ENCODE measurements at places on chromosomes 7 and 10.
A peak's percentile ranks its signal among the peaks of the same experiment; 100 is the strongest.

GRCh38 chr7:115613836-115614235, 416.7 kb downstream of the TFEC start:
- DNase-seq: no peak

DNA sequence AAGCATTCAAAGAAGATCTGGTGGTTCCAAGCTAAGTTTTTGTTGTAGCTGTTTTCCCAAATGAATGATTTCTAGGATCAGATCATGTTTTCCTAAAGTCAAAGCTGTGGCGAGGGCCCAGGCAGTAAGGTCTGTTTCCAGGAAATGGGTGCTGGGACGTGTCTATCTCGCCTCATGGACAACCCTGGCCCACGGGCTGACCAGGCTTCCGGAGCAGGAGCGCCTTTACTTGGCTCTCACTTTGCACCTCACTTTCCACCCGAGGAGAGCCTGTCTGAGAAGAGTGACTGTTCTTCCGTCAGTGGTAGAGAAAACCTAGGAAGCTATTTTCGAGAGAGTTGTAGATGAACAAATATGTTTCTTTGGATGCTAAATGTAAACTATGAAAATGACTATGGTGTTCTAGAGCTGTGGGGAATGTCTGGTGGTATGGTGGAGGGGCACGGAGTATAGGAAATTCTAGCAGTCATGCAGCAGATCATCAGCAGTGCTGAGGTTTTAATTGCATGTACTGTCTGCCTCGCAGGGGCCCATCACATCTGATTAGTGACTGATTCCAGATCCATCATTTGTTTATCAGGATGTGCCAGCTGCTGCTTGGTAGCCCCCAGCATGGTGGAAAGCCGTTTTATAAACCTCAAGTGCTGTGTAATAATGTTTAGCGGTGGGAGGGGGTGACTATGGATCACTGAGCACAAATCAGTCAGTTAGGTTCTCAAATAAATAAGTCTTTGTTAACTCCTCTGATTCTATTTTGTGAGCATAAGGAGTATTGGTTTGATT, 66.6 kb downstream of the VWC2 start:
- DNase-seq: no peak

DNA sequence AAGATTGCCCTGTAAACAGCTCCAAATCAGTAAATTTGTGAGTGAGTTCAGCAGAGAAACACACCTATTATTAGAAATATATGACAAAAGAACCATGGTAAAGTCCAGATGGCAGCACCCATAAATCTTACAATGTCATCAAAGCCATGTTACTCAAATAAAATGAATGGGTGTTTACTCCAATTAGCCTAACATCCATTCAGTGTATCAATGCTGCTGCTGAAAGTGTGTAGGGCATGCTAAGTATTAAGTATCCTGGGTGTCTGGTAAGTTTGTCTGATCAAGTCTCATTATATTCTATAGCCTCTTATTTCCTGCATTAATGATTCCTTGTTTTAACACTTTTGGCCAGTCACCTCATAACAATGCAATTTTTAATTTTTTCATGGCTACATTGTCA, 185.5 kb upstream of the STEAP4 start:
- DNase-seq: no peak

DNA sequence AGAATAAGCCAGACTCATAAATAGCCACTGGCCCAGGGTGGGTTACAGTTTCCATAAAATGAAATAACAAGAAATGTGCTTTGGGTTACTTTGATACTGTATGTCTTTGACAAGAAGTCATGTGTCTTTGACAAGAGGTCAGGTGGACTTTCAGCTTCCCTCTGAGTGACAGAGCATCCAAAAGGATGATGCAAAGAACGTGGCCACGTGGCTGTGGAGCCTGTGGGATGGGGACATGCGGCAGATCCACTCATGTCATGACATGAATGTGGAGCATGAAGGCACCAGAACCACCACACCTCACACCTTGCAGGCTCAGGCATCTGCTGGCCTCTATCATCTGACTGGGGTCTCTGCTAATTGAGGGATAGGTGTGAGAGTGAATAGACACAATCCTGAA, 37.1 kb upstream of the CUX1 start:
- no peak for DNase-seq

GRCh38 chr10:23826421-23826820, 382.5 kb upstream of the KIAA1217 start:
- DNase-seq: no peak

GRCh38 chr10:95335933-95336699, 45.3 kb upstream of the PDLIM1 start:
- DNase-seq: no peak

DNA sequence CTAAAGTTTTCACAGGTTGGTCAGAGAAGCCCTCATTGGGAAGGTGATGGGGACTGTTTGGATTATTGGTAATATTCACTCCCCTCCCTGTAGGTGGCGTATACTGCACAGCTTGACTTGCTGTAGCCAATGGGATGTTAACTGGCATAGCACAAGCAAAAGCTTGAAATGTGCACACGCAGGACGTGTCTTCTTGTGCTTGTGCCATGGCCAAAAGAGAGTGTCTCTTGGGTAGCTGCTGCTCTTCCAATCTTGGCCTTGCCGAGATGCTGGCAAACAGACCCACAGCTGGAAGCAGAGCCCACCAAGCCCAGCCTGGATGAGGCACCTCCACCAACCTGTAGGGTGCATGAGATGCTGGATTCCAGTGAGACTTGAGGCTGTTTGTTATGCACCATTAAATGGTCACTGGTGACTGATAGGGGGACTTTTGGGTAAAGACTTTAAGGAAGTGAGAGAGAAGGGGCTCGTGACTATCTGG, 266.0 kb downstream of the GRID1 start:
- no peak for DNase-seq

- no peak for DNase-seq
Observed at GRCh38 chr7:45691155-45691656, 117.0 kb downstream of the ADCY1 start.

- no peak for DNase-seq
Observed at GRCh38 chr7:131212114-131212513, 115.6 kb upstream of the MKLN1 start.

DNA sequence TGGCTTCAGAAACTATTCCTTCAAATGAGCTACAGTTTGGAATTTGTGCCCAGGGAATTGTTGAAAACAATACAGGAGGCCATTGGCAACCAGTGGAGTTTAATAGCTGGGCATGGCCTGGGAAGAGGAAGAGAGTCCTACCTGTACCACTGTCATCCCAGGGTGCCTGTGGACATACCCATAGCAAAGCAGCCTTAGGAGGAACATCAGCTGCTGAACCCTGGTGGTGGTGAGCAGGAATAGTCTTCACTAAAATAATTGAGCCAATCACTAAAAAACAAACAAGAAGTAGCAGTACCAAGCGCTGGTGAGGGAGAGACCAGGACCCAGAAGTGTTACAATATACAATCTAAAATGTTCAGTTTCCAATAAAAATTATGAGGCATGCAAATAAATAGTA, 14.5 kb downstream of the IGFBP1 start:
- DNase-seq: no peak

DNA sequence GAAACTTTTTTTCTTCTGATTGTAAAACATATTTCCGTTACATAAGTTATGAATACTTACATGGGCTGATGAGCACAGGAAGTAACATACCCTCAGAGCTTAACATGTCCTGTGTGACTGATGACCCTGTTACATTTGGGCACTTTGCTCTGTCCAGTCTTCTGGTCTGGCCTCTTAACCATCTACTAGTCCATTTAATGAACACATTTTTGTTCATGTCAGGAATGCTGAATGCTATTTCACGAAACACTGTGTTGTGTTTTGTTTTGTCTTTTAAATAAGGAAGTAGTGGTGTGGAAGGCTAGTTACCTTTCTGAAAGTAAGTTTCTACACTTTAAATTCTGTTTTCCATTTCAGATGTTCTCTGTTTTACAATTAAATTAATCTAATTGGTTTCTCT, 77.7 kb downstream of the RBM33 start:
- no peak for DNase-seq

- DNase-seq: peak; percentile 3
Observed at GRCh38 chr7:121872831-121873288, at the start of gene PTPRZ1. TSS of gene PTPRZ1 (plus strand) at chr7:121873161. CDS start at chr7:121873500, 339 bp downstream.

DNA sequence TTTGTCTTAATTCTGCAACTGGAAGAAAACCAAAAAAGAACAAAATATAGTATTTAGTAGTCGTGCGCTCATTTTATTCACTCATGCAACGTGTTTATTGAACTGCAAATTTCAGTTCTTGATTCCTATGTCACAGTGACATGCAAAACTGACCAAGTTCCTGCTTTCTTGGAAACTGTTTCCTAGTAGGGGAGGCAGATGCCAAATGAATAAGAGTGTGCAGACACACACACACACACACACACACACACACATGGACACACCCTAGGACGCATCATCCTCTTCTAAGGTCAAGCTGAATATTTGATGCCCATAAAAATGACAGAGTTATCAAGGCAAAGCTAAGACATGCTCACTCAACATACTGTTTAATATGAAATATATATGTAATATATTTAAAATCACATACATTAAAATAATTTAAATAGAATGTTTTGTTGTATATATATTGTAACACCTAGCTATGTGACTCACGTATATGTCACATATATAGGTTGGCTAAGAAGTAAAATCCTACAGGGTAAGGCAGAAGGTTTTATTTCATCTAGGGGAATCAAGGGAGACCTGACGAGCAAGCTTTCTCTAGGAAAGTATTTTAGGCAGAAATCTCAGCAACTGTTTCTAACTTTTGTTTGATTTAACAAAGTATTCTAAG, 79.6 kb downstream of the SVIL start:
- no peak for DNase-seq

DNA sequence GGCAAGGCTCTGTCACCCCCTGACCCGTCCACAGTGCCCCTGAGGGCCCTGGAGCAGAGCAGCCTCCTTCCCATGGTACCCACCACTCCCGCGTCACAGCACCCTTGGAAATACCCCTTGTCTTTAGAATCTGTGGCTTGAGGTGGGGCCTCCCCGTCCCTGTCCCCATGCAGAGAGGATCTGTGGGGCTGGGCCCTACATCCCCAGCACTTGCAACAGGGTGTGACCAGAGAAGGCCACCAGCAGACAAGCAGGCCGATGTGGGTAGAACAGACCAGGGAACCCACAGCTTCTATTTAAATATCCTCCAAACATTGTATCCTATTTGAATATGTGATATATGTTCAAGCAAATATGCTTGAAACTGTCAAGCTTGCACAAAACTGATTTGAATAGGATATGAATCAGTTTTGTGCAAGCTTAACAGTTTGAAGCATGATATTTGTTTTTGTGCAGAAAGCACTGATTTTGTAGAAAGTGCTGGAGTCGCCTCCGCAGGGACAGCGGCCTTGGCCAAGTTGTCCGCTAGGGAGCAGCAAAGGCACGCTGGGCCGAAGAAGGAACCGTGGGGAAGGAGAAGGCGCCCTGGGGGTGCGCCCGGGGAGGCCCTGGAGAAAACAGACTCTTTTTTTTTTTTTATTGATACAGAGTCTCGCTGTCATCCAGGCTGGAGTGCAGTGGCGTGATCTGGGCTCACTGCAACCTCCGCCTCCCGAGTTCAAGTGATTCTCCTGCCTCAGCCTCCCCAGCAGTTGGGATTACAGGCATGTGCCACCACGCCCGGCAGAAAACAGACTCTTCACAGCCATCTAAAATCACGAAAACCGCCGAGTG, 2.2 kb downstream of the CFAP46 start:
- peak; percentile 61 for DNase-seq

DNA sequence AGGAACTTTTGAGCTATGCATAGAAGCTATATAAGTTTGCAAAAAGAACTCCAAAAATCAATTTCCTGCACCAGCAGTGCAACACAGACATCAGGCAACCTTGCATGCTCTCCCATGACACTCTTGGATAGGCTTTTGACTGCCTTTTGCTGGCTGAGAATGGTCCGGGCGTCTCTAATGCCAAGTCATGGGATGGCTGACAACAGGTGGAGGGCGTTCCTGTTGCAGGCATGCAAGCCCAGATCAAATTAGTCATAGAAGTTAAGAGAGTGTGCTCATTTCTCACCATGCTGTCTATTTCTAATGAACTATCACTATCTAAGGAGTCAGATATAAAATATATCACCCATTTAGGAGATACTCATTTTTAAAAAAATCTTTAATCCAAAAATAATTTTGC, 8.4 kb downstream of the PLCE1 start:
- no peak for DNase-seq

- no peak for DNase-seq
Observed at GRCh38 chr10:109374215-109374614, 549.1 kb downstream of the XPNPEP1 start.

GRCh38 chr7:45394117-45394708, 180.0 kb upstream of the ADCY1 start:
- no peak for DNase-seq

GRCh38 chr10:104424719-104425118, 71.1 kb downstream of the CFAP58 start:
- DNase-seq: peak; percentile 40

- no peak for DNase-seq
Observed at GRCh38 chr10:91007655-91008054, 86.8 kb upstream of the ANKRD1 start.

DNA sequence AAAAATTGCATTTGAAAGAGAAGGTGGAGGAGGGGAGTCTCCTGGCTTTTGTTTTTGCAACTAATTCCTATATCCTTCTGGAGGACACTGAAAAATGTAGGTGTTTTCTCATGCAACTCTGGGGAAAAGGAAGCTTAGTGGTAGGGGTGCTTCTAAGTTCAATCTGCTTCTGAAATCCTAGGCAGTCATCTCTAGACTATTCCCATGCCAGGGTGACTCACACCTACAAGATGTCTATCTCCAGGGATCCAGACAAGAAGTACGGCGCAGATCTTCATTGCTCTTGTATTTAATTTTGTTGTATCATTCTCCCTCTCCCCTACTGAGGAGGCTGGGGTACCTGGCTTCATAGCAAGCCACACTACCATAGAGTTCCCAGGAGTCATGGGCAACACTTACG, 258.8 kb downstream of the PHF14 start:
- no peak for DNase-seq

GRCh38 chr7:70212281-70212680, 614.0 kb downstream of the AUTS2 start:
- DNase-seq: no peak

DNA sequence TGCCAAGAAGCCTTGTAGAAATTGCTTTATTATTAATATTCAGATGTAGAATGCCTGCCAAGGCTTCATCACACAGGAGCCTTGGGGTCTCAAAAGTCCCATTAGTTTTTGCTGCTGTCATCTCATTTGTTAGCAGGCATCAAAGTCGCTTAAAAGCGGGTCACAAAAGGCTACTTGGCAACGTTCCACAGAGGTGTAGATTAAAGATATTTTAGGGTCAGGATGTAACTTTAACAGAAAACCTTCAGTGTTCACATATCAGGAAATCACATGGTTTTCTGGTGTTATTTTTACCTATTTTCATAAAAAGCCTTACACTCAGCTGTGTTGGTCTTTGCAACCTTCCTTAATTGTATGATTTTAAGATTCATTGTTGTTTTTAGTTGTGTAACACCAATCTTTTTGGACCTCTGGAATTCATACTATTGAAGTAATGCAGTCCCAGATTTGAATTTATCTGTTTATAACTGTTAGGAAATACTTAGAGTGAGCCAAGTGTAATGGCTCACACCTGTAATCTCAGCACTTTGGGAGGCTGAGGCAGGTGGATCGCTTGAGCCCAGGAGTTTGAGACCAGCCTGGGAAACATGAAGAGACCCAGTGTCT, 65.3 kb downstream of the TET1 start:
- no peak for DNase-seq

- no peak for DNase-seq
Observed at GRCh38 chr7:131152766-131153165, 174.9 kb upstream of the MKLN1 start.

GRCh38 chr7:154918741-154919140, 84.2 kb downstream of the PAXIP1 start:
- no peak for DNase-seq

Measured in GM06990 (cell line).